ENCODE measurements at places on chromosomes 2 and 18.

DNA sequence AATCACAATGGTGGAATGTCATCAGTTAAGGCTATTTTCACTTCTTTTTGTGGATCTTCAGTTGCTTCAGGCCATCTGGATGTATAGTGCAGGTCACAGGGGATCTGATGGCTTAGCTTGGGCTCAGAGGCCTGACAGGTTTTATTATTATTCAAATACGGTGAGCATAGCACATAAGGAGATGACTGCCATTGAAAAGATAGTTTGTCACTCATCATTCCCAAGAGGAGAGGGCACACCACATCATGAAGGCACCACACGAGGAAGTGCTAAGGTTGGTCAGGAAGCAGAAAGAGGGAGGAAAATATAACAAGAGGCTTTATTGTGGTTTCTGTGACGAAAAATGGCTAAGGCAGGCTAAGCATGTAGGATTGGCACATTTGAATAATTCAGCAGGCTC is 131.4 kb downstream of the CD8B2 start:
- no peak for DNase-seq

GRCh38 chr2:73830871-73831401 is 2.2 kb downstream of the STAMBP start:
- no peak for DNase-seq

DNA sequence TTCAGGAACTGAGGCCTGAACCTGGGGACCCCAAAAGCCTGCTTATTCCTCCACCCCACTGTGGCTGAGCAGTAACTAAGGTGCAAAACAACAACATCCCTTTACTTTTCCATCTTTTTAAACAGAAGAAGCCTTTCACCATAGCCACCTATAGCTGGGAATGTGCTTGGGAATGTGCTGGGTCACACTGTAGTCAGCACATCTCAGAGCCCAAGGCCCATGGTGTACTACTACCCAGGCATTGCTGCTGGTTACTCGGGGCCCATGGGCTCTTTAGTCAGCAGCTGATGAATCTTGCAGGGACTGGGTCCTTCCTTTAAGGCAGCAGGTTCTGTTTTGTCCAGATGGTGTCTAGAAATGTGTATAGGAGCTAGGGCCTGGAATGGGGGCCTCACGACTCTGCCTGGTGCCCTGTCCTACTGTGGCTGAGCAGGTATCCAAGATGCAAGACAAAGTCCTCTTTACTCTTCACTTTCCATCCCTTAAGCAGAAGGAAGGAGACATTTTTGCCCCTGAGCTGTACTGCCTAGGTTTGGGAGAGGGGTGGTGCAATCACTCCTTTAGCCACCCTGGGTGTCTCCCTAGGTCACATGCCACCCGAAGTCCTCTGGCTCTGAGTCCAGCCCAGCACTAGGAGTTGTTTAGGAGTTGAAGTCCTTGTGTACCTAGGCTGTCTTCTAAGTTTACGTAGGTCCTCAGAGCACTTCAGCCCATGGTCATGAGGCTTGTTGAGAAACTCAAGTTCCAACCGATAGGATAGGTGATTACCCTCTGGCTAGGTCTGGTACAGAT is 70.1 kb downstream of the OXER1 start:
- DNase-seq: no peak

DNA sequence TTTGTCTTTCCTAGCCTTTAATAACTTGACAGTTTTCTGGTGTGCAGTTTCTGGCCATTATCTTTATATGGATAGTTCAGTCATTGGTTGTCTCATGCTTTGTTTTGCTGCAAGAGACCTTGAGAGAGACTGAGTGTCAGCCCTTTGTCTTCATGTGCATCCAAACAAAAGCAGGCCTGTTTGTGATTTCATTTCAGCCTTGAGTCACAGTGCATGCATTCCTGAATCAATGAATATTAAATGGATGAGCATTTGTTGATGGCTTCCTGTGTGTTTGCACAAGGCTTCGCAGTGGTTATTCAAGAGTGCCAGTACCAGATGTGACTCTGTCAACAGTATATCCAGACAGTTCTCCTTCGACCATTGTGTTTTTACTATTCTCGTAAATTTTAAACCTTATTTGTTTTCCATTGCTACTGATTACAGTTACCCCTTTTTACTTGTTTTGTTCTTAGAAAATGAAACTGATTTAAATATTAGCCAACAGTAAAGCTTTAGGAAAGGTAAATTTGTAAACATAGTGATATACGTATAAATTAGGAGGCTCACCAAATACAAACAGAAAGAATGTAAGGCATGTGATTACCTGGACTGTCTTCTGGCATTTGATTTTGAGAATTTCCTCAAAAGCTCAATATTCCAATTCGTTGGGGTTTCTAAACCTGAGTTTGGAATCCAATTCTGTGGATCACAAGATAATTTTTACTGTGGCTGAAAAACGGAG is 319.8 kb downstream of the CTNNA2 start:
- DNase-seq: no peak

DNA sequence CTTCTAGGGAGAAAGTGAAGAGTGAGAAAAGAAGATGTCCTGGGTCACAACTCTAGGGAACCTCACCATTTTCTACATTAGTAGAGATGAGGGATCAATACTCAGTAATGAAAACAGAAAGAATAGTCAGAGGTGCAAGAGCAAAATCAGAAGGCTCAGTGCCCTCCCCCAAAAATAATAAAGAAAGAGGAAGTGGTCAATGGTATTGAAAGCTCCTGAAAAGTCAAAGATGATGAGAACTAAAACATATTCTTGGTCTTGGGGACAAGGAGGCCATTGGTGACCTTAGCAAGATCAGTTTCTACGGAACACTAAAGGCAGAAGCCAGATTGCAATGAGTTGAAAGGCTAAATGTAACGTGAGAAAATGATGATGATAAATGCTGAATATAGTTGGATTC is 24.5 kb upstream of the MYO1B start:
- no peak for DNase-seq
